Occipital lobe (tissue), 3 donors: ENCODE measurements at places on chromosomes 2 and 18. TPM values are rescaled to one million over a fixed set of nuclear protein-coding genes. Genes with fewer than 3 reads are reported as not detected.

DNA sequence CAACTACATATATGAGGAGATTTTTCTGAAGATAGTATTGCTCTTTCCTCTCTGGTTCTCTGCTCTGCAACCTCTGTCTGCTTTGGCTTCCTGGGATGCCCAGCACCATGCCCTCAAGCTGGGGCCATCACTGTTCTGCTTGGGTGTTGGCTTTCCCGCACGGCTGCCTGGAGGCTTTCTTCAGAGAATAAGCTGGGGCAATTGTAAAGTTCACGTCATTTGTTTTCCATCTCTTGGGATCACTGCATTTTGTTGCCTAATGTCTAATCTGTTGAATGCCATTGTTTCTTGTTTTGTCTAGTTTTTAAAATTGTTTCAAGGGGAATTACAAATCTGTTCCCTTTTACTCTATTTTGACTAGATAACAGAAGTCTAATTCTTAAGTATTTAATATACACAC is 437.3 kb upstream of the NRP2 start:
- no peak for DNase-seq

PPP4R1 gene
- 149 TPM for total RNA-seq

DNA sequence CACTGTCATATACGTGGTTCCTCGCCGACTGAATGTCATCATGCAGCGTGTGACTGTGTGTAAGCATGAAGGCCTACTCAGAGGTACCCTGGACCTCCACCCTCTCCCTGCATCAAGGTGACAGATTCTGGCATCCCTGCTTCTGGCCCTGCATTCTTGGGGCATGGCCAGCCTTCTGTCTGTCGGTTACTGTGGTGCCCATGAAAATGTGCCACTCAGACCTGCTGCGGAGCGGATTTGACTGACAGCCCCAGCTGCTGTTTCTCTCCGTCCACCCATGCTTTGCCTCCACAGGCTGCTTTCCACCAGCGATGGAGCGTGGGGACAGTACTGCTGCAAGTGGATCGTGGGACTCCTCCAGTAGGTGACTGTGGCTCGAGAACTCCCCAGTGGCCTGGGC is 9.6 kb downstream of the TMEM177 start:
- no peak for DNase-seq

- DNase-seq = no peak
Observed at GRCh38 chr2:208039376-208040110, 14.2 kb upstream of the PLEKHM3 start.

GRCh38 chr18:62324181-62324828 is 805 bp upstream of the TNFRSF11A start:
- no peak for DNase-seq

- DNase-seq = no peak
Observed at GRCh38 chr2:120943403-120944034, 207.9 kb downstream of the GLI2 start.

- no peak for DNase-seq
Observed at GRCh38 chr2:160075171-160075570, 12.8 kb upstream of the PLA2R1 start.

DNA sequence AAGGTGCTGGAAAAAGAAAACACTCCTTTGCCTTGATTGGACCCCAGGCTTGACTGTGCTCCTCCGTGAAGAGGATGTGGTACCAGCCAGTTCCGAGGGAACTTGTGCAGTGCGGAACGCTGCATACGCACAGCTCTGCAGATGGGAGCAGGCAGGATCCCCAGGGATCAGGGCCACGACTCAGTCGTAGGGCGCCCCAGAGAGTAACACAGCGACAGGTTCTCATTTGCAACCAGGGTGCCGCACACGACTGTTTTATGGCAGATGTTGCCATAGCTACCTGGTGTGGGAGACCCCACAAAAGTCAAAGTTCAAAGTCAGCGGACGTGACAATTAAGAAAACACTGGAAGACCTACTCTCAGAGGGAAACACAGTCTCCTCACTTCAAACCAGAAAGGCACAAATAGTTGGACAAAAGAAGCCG is 779 bp downstream of the MALL start:
- DNase-seq = no peak

GKN2 gene
- total RNA-seq = not detected

CRYGC gene
- not detected for total RNA-seq

GRCh38 chr18:80109676-80110078 is 615 bp downstream of the ADNP2 start:
- DNase-seq = peak; percentile 34
